ENCODE measurements at places on chromosomes 12 and 14.

- no peak for DNase-seq
Observed at GRCh38 chr14:38727731-38728130, 375.3 kb downstream of the SEC23A start.

- no peak for DNase-seq
Observed at GRCh38 chr14:60153991-60154390, 11.2 kb downstream of the DHRS7 start.

GRCh38 chr14:21024585-21025370, at the start of gene NDRG2:
Gene NDRG2, minus strand, starts transcription at chr14:21025061. Its CDS starts 1,746 bp downstream, at chr14:21023315.
- peak; percentile 79 for DNase-seq

- no peak for DNase-seq
Observed at GRCh38 chr14:56846970-56847930, 37.0 kb upstream of the OTX2 start.

DNA sequence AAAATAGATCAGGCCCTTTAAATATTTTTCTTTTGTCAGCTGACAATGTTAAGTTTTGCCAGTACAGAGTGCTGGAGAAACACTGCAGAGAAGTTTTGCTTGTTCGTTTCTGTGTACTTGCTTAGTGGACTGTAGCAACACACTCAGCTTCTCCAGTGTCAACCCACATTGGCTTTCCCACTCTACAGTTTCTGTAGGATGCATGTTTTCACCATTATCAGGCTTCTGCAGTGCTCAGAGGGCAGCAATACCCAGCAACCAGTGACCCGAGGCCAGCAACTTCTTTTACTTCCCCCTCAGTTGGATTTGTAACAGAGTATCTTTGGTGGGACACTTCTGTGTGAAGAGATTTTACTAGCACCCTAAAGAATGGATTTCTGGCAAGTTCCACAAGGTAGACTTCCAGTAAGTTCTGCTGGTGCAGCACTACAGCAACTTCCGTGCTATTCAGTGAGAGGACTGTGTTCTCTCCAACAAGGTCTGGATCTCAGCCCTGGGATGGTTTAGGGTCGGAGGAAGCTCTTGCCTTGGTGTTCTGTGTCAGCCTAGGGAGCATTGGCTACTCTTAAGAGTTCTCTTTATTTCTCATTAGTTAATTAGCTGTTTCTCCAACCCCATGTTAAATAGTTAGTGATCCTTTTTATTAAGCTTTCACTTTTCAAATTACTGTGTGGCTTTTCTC, 70.4 kb downstream of the FUT8 start:
- no peak for DNase-seq

- DNase-seq: peak; percentile 37
Observed at GRCh38 chr12:56836800-56837663, 73.9 kb downstream of the HSD17B6 start.

- DNase-seq: no peak
Observed at GRCh38 chr14:55715889-55716288, 135.9 kb downstream of the KTN1 start.

DNA sequence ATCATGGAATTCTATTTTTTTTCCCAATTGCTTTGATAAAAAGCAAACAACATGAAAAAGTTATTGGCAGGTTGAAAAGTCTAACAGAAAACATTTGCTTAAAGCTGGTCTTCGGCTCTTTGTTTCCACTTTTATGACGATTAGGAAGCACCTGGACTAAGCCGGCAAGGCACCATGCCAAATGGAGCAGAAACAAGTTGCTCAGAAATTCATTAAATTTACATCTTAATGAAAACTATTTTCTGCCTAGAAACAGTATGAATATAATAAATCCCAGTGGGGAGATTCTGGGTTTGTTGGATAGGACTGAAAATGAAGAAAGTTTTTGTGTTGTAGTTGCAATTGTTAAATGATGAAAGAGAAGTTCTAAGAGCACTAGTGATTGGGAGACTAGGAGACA, 51.4 kb upstream of the OR9K2 start:
- no peak for DNase-seq

GRCh38 chr12:85445060-85445938, 165.3 kb downstream of the ALX1 start:
- DNase-seq: no peak

DNA sequence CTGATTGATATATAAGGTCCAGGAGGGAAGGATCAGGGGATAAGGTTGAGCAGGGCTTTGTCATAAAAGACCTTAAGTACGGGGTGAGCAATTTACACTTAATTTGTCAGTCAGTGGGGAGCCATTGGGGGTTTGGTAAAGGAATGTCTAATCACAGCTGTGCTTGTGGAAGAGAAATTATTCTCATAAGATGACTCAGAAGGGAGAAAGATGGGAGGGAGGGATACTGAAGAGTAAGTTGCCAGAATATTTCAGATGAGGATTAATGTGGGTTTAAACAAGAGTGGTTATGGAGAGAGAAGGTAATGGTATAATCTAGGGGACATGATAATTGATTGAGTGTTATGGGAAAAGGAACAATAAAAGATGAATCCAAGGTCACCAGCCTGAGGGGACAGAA, 500.1 kb upstream of the CCDC196 start:
- no peak for DNase-seq
